ENCODE measurements at places on chromosomes 12 and 14. TPM values are rescaled to one million over a fixed set of nuclear protein-coding genes. Genes with fewer than 3 reads are reported as not detected.
A peak's percentile ranks its signal among the peaks of the same experiment; 100 is the strongest.

GRCh38 chr12:125092872-125093680 is 27.8 kb downstream of the AACS start:
- no peaks in the 10 kb centered on the region for H3K27me3 ChIP-seq
- no peak overlapping the region for H3K4me3 ChIP-seq
- no peaks in the 10 kb centered on the region for H3K36me3 ChIP-seq
- DNase-seq = peak; percentile 62
- H3K27ac ChIP-seq = peak overlapping the region; percentile 65

DNA sequence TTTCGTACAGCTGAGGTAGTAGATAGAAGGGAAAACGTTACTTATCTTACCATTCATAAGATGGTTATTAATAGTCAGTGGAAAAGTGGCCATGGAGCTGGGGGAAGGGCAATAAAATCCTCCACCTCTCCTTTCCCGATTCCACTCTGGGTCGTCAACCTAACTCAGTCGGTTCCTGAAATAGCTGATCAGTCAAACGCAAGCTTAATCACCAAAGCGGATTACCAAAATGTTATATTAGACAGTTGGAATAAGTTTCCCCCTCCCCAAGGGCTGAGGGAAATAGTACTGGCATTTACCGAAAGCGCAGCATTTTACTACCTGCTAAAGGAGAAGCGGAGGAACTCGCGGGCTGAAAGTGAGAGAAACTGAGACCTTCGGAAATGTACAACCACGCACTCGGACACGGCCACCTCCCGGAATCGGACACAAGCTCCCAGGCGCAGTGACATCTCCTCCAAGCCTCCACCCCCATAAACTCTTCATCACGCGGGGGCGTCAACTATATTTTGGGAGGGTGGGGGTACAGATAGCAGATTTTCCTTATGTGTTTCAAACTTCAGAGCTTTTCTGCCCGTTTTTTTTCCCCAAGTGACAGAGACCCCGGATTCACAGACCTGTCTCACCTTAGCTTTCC is 1.2 kb downstream of the PPM1H start:
- peak; percentile 13 for DNase-seq
- peaks cover 17% of the 10 kb centered on the region for H3K4me1 ChIP-seq
- no peaks in the 10 kb centered on the region for H3K27me3 ChIP-seq

- DNase-seq = no peak
- H3K27ac ChIP-seq = no peak overlapping the region
- no peak overlapping the region for H3K4me3 ChIP-seq
- H3K36me3 ChIP-seq = no peaks in the 10 kb centered on the region
- H3K27me3 ChIP-seq = no peaks in the 10 kb centered on the region
Measured at GRCh38 chr12:25929142-25929541, 29.3 kb upstream of the RASSF8 start.

- DNase-seq = no peak
- H3K4me1 ChIP-seq = no peaks in the 10 kb centered on the region
- no peak overlapping the region for H3K27ac ChIP-seq
Measured at GRCh38 chr12:17527021-17527420, 563.0 kb downstream of the RERGL start.

- no peak overlapping the region for H3K4me3 ChIP-seq
- H3K27me3 ChIP-seq = no peaks in the 10 kb centered on the region
- no peak for DNase-seq
- peaks cover 2% of the 10 kb centered on the region for H3K4me1 ChIP-seq
- peak overlapping the region; percentile 3 for H3K27ac ChIP-seq
Measured at GRCh38 chr14:101790232-101790631, 28.7 kb downstream of the PPP2R5C start.

GRCh38 chr12:92234533-92234932 is 88.9 kb upstream of the BTG1 start:
- H3K27ac ChIP-seq = no peak overlapping the region
- H3K4me1 ChIP-seq = no peaks in the 10 kb centered on the region
- no peak overlapping the region for H3K4me3 ChIP-seq
- DNase-seq = no peak
- no peaks in the 10 kb centered on the region for H3K27me3 ChIP-seq

- H3K4me1 ChIP-seq = peaks cover 26% of the 10 kb centered on the region
- H3K4me3 ChIP-seq = no peak overlapping the region
- H3K27me3 ChIP-seq = no peaks in the 10 kb centered on the region
- H3K36me3 ChIP-seq = no peaks in the 10 kb centered on the region
Measured at GRCh38 chr12:10362828-10363657, 26.8 kb downstream of the KLRK1 start.

GRCh38 chr12:63018273-63018672 is 83.3 kb upstream of the PPM1H start:
- DNase-seq = no peak
- H3K36me3 ChIP-seq = no peaks in the 10 kb centered on the region
- H3K4me1 ChIP-seq = no peaks in the 10 kb centered on the region
- H3K27me3 ChIP-seq = no peaks in the 10 kb centered on the region

DNA sequence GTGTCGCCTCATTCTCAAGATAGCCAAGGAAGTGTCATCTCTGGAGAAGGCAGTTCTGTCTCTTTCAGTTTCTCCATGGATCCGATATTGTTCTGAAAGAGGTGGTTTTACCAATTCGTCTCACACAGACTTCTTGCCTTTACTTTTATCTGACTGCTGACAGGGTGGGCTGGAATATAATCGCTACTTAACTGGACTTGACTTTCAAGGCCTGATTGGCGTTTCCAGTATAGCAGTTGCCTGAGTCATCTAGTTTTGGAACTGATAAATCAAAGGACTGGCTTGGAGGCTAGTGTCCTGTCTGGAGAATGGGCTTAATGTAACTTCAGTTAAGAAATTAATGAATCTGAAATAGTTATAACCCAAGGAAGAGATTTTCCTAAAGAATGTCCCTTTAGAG is 21.6 kb downstream of the PRKCH start:
- H3K27me3 ChIP-seq = no peaks in the 10 kb centered on the region
- peak overlapping the region; percentile 66 for H3K27ac ChIP-seq
- H3K4me3 ChIP-seq = no peak overlapping the region
- DNase-seq = no peak
- no peaks in the 10 kb centered on the region for H3K4me1 ChIP-seq
- H3K36me3 ChIP-seq = no peaks in the 10 kb centered on the region

GRCh38 chr12:129676411-129676810 is 227.4 kb downstream of the TMEM132D start:
- H3K4me1 ChIP-seq = no peaks in the 10 kb centered on the region
- no peaks in the 10 kb centered on the region for H3K36me3 ChIP-seq
- no peak overlapping the region for H3K4me3 ChIP-seq
- H3K27me3 ChIP-seq = no peaks in the 10 kb centered on the region

DNA sequence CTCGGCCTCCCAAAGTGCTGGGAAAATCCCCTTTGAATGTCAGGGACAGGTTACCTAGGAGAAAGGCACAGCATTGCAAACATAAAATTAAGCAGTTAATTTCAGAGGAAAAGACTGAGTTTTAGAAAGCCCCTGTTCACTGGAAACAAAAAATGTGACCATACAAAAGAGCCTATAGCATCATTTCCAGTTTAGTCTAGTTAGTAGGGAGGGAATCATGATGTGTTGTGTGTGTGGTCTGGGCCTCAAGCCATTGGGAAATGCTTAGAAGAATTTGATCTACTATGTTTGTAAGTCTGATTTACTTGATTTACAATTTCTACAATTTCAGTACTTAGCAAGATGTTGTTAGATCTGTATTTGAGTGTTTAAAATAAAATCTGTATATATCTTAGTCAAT is 47.1 kb upstream of the RERG start:
- H3K4me3 ChIP-seq = no peak overlapping the region
- H3K4me1 ChIP-seq = no peaks in the 10 kb centered on the region
- no peak overlapping the region for H3K27ac ChIP-seq
- no peaks in the 10 kb centered on the region for H3K36me3 ChIP-seq

- H3K27ac ChIP-seq = no peak overlapping the region
- H3K27me3 ChIP-seq = no peaks in the 10 kb centered on the region
- H3K4me1 ChIP-seq = no peaks in the 10 kb centered on the region
- no peaks in the 10 kb centered on the region for H3K36me3 ChIP-seq
- H3K4me3 ChIP-seq = no peak overlapping the region
Measured at GRCh38 chr14:97709552-97709951, 912.4 kb downstream of the VRK1 start.

DNA sequence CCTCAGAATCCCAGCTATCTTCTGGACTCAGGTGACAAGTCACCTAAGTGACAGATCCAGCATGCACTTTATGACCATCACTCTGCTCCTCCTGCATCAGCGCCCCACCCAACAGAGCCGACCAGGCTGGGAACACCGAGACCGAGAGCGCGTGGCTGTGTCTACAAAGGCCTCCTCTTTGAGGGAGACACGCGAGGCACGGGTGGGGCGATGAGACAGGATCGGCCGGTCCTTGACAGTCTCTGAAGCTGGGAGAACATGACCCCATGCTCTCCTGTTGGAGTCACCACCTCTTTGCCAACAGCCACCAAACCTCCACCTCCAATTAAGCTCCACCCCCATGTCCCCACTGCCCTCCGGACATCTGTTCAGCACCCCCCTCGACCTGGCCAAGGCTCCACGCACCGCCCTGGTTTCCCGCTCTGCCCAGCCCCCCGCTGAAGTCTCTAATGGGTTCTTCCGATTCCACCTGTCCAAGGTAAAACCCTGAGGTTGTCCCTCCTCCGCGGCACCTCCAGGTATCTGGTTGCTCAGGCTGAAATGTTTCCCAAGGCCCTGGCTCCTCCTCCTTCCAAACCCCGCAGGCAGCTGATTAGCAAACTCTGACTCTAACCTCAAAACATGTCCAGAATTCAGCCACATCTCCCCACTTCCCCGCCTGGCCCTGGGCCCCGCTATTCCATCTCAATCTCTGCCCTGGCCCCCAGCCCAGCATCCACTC is 31.5 kb downstream of the HSP90AA1 start:
- H3K36me3 ChIP-seq = peaks cover 7% of the 10 kb centered on the region
- H3K4me1 ChIP-seq = no peaks in the 10 kb centered on the region
- H3K27ac ChIP-seq = no peak overlapping the region
- DNase-seq = no peak
- H3K27me3 ChIP-seq = no peaks in the 10 kb centered on the region

DNA sequence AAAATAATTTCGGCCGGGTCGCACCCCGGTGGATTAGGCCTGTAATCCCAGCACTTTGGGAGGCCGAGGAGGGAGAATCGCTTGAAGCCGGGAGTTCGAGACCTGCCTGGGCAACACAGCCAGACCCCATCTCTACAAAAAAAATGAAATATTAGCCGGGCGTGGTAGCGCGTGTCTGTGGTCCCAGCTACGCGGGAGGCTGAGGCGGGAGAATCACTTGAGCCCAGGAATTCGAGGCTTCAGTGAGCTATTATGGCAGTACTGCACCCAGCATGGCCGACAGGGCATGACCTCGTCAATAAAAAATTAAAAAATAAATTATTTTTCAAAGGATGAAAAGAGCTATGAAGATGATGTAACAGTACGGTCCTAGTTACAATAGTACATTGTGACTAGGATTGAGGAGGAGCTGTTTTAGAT is 523 bp downstream of the GTF2H3 start:
- no peak for DNase-seq
- peak overlapping the region; percentile 73 for H3K4me3 ChIP-seq
- H3K4me1 ChIP-seq = peaks cover 17% of the 10 kb centered on the region
- no peaks in the 10 kb centered on the region for H3K36me3 ChIP-seq

- H3K27me3 ChIP-seq = no peaks in the 10 kb centered on the region
- no peak for DNase-seq
- H3K27ac ChIP-seq = no peak overlapping the region
Measured at GRCh38 chr14:81132468-81132867, 88.3 kb downstream of the GTF2A1 start.

DNA sequence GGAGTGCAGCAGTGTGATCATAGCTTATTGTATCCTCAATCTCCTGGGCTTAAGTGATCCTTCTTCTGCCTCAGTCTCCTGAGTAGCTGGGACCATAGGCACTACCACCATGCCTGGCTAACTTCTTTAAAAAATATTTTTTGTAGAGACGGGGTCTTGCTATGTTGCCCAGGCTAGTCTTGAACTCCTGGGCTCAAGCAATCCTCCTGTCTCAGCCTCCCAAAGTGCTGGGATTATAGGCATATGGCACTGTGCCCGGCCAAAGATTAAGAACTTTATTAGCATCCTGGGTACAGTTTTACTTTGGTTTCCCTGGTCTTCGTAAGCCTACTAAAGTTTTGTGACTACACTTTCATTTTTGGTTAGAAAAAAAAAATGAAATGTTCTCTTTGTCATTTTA is 84.4 kb downstream of the ACADS start:
- no peaks in the 10 kb centered on the region for H3K36me3 ChIP-seq
- no peaks in the 10 kb centered on the region for H3K27me3 ChIP-seq
- H3K4me3 ChIP-seq = no peak overlapping the region
- no peak overlapping the region for H3K27ac ChIP-seq
- no peaks in the 10 kb centered on the region for H3K4me1 ChIP-seq

DNA sequence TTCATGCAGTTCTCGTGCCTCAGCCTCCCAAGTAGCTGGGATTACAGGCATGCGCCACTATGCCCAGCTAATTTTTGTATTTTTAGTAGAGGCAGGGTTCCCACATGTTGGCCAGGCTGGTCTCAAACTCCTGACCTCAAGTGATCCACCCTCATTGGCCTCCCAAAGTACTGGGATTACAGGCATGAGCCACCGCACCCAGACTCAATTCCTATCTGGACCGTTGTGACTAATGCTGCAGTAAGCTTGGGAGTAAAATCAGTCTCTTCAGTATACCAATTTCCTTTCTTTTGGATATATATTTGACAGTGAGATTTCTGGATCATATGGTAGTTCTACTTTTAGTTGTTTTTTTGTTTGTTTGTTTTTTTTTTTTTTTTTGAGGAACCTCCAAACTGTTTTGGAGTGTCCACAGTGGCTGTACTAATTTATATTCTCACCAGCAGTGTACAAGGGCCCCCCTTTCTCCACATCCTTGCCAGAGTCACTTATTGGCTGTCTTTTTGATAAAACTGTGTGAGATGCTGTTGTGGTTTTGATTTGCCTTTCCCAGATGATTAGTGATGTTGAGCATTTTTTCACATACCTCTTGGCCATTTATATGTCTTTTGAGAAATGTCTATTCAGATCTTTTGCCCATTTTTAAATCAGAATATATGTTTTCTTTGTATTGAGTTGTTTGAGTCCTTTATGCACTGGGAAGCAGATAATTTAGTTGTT is 37.3 kb upstream of the EVL start:
- no peak overlapping the region for H3K27ac ChIP-seq
- peaks cover 2% of the 10 kb centered on the region for H3K27me3 ChIP-seq
- no peak overlapping the region for H3K4me3 ChIP-seq
- DNase-seq = no peak

- peaks cover 9% of the 10 kb centered on the region for H3K4me1 ChIP-seq
- no peaks in the 10 kb centered on the region for H3K36me3 ChIP-seq
- H3K27me3 ChIP-seq = peaks cover 4% of the 10 kb centered on the region
- no peak for DNase-seq
Measured at GRCh38 chr12:51822956-51823355, 25.6 kb downstream of the FIGNL2 start.

The ITPR2 gene
- 43.8 TPM for total RNA-seq

The RAB5B gene
- 97.5 TPM for total RNA-seq

The ERBB3 gene
- total RNA-seq = 337 TPM

The NPAS3 gene
- total RNA-seq = 0.96 TPM

The GPRC5D gene
- not detected for total RNA-seq

The HELB gene
- 1.4 TPM for total RNA-seq

The RERG gene
- 11.9 TPM for total RNA-seq

The MRPL51 gene
- 2.6 TPM for total RNA-seq

Measured in transverse colon (tissue), 4 donors.